Midbrain (tissue), 1 donor: ENCODE measurements at places on chromosomes 11 and 22.

DNA sequence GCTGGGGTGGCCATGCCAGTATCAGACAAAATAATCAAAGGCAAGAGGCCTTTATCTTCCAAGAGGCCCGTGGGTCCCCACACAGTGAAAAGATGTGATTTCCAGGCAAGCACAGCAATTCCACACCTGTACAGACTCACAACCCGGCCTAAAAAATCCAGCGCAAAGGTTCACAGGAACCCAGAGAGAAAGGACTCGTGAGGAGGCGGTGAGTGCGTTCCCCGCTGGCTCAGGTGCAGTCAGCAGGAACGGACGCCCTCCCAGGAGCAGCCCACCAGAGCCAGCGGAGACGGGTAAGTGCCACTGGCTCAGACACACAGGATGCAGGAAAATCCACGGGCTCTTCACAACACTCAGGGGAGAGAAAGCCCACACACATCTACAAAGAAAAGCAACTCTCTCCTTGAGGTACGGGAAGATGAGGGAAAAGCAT lies 4.4 kb downstream of the TOLLIP start:
- DNase-seq, result no peak

DNA sequence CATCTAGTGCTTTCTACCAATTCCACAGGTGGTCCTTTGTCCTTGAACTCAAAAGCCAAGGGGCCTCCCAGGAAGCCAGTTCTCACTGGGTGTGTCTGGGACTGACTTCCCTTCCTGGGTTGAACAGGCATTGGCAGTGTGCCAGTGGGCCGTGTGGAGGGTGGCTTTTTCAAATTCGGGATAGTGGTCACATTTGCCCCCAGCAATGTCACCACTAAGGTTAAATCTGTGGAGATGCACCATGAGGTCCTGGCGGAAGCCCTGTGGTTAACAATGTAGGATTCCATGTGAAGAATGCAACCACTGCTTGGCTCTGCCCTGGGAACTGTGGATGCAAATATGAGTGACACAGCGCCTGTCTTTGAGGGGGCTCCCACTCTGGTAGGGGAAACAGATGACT lies 53.2 kb upstream of the MTNR1B start:
- no peak for DNase-seq

GRCh38 chr11:35367491-35367890 lies 51.9 kb downstream of the SLC1A2 start:
- DNase-seq, result no peak

DNA sequence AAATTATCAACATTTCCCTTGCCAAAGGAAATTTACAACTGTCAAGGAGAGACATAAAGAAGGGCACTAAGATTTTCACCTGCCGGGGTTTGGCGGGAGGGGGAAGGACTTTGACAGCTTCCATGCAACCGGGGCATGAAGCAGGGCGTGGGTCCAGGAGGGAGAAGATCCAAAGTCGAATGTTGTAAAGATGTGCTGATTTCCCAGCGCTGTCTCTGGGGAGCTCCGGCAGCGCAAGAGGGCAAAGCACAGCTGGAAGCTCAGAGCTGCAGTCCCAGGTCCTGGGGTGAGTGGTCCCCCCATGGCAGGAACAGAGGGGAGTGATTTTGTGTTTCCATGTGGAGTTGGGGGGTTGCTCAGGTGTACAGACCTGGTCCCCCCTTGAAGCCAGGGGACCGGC lies at the start of gene MS4A10:
TSS of gene MS4A10 (plus strand) at position 198 of the 400 bp plus-strand sequence. CDS start 5,003 bp downstream, outside the sequence.
- DNase-seq, result no peak

DNA sequence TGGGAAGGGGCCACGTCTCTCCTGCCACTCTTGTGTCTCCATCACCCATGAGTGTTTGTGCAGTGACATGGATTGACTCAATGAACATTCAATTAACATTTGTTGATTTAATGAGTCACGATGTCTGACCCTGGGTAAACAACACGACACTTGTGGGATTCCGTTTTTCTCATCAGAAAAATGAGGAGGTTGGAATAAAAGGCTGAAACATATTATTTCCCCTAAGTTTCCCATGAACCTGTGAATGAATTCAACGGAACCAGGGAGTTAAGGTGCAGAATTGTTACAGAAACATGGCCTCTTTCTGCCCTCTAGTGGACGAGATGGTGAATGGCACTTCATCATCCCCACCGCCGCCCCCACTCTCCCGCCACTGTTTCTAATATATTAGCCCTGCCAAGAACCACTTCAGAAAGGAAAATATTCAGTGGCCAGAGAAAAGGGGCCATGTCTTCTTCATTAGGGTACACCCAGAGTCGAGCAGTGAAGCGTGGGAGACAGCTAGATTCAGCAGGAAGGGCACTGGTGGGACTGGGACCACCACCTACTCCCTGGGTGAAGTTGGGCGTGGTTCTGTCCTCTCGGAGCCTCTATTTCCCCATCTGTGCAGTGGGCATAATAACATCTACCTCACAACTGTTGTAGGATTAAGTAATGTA lies 46.3 kb upstream of the SYT13 start:
- peak; percentile 25 for DNase-seq

DNA sequence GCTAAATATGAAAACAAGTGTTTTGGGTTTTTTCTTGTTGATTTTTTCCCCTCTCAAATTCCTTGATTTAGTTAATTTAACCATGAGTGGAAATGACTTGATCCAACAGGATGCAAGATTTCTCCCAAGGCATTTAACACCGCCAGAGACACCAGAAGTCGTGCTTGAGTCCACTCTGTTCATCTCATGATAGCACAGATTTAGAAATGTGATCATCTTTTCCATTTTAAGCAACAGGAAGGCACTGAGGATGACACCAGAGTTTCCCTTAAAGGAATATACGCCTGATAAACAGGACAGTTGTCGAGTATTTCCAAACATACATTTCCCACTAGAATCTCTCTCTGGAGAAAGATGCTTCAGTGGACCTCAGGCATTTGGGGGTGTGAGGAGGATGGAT lies 318.7 kb downstream of the CADM1 start:
- no peak for DNase-seq

GRCh38 chr11:12167061-12168000 lies 56.9 kb downstream of the MICAL2 start:
- DNase-seq, result no peak

DNA sequence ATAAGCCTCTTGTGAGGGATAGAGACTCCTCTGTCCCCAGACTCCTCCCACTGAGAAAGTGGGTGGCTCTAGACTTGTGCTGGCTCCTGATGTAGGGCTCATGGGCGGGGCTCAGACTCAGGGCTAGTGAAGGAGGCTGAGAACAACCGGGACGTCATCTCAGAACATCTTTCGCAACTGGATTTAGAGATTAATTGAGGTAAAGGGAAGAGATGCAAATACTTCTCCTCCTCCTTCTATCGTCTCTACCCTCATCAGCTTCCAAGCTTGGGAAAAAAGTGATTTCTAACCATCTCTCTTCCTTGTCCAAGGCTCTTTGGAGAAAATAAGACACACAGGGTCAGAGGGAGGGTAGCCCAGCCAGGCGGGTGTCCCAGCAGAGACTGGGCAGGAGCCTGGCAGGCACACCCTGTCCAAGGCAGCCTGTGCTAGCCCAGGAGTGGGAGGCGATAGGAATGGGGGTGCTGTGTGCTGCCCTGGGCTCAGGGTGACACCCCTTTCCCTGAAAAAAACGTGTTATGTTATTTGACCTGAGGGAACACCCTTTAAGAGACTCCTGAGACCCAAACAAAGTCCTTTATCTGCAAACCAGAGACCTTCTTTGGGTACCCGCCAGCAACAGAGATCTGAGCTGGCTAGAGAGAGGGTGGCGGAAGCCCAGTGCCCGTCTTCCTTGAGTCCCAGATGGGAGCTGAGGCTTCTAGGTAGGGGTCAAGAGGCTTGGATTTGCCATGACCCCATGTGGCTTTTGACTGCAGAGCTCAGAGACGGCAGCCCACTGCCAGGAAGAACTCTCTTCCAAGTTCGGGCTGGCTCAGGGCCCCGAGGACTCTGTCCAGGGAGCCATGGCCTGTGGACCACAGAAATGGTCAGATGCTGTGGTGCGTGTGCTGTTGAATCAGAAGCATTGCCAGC lies 160.9 kb downstream of the ADAMTS15 start:
- DNase-seq, result peak; percentile 10

- no peak for DNase-seq
Observed at GRCh38 chr11:10267821-10268220, 26.2 kb downstream of the SBF2 start.

DNA sequence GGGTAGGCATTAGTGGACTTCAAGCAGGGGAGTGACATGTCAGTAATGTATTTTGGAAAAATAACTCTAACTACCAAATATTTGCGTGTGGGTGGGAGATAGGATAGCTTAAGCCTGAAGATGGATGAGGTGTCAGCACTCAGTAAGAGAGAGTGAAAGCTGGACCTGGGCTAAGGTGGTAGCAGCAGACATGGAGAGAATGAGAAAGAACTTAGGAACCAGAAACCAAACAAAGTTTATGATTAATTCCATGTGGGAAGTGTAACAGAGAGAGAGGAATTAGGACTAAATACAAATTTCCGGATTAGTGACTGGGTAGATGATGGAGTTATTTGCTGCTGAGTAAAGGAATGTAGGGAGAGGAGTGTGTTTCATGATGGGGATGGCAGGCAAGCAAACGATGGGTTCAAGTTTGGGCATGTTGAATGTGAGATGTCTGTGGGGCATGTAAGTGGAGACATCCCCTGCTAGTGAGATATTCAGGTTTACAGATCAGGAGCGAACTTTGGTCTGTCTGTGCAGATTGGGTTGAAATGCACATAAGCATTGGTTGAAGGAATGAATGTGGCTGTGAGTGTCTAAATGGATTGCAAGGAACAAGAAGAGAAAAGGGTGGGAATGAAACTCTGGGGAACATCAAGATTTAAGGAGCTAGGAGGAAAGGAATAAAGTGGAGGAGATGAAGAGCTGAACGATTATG lies 185.6 kb upstream of the MTMR2 start:
- no peak for DNase-seq

- DNase-seq, result no peak
Observed at GRCh38 chr11:64890522-64890939, 12.1 kb upstream of the EHD1 start.

- DNase-seq, result peak; percentile 33
Observed at GRCh38 chr11:32527261-32528175, 56.1 kb upstream of the EIF3M start.

GRCh38 chr11:84164728-84165127 lies 878.6 kb upstream of the CCDC90B start:
- DNase-seq, result no peak

DNA sequence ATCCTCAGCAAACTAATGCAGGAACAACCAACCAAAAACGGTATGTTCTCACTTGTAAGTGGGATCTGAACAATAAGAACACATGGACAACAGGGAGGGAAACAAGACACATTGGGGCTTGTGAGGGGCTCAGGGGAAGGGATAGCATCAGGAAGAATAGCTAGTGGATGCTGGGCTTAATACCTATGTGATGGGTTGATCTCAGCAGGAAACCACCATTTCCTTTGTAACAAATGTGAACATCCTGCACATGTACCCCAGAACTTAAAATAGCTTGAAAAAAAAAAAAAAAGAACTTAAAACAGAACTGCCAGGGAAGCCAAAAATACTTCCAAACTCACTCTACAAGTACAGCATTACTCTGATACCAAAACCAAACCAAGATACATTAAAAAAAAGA lies 33.8 kb downstream of the CASP4 start:
- DNase-seq, result no peak

GRCh38 chr22:47089796-47090460 lies 327.5 kb downstream of the TBC1D22A start:
- no peak for DNase-seq

DNA sequence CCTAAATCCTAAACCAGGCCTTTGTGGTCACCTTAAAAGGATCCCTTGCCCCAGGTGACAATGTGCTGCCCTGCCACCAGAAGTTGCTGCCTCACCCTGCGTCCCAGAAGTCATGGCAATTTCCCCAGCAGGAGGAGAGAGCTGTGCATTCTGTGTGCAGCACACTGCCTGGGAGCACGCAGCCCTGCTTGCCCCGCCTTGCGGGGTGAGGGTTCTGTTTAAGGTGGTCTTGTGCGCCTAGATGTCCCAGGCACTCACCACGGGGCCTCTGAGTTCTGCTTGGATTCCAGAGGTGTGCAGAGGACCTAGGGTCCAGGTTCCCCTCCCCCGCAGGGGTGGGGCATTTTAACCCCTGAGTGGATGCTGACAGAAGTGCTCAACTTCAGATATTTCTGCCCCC lies 95.0 kb downstream of the GRAMD1B start:
- DNase-seq, result peak; percentile 37

- no peak for DNase-seq
Observed at GRCh38 chr11:33657757-33658156, 42.9 kb downstream of the C11orf91 start.

GRCh38 chr11:112477152-112477551 lies 216.5 kb upstream of the PLET1 start:
- DNase-seq, result no peak

- no peak for DNase-seq
Observed at GRCh38 chr22:43967069-43967468, 11.8 kb downstream of the SAMM50 start.

- DNase-seq, result no peak
Observed at GRCh38 chr11:116505298-116506262, 267.2 kb downstream of the BUD13 start.
